ENCODE measurements at places on chromosomes 6 and 20.

DNA sequence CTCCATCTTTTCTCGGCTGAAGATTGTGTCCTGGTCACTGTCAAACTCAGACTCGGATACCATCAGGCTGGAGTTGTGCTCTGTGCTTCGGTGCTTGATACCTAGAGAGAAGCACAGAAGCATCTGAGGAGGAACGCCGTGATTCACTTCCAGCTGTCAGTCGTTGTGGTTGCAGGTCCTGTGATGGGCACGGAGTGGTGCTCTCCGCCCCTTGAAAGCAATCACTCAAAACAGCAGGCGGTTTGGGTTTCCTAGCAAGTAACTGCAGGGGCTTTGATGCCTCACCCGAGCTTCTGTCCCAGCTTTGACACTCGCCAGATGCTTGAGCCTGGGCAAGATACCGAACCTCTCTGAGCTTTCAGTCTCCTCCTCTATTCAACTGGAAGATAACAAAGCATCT, 52.5 kb downstream of the ALDH5A1 start:
- DNase-seq = no peak

GRCh38 chr6:111250791-111251354, 163.6 kb downstream of the SLC16A10 start:
- DNase-seq = no peak

- DNase-seq = no peak
Measured at GRCh38 chr20:63122626-63123025, 93.3 kb downstream of the YTHDF1 start.

GRCh38 chr6:137973201-137973600, 106.1 kb downstream of the TNFAIP3 start:
- DNase-seq = no peak
